Stimulated activated CD8-positive, alpha-beta memory T cell treated with anti-CD3 and anti-CD28 coated beads, Interleukin-4, amount 100 ng/mL, for 1 hour (primary cell): ENCODE measurements at places on chromosomes 7 and 10.

GRCh38 chr10:49356944-49357343 is 38.9 kb downstream of the DRGX start:
- no peak for DNase-seq

DNA sequence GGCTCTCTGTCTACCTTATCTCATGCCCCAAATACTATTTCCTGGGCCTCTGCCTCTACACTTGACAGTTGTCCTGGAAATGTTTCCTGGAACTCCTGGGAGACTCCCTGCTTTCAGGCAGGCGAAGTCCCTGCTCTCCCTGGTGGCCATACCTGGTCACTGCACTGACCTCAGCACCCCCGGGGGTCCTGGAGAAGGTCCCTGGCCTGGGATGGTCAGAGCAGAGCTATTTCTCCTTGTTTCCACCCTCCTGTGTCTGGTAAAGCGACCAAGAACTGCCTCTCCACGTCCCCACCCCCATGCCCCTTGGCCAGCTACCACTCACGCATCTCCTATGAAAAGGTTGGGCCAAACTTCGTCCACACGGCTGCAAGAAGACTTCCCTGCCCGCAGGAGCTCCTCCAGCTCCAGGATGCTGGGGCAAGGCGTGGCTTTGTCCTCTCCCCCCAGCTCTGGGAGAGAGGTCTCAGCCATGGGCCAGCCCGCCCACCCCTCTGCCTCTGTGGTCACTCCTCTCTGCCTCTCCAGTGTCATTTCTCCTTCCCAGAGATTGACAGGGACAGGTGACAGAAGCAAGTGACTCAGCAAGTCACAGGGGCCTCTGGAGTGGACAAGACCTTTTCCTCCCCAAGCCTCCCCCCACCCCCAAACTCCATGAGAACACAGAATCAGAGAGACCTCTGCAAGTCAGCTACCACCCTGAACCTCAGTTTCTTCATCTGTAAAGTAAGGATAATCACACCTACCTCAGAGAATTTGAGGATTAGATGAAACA is 2.6 kb upstream of the SAMD8 start:
- DNase-seq: no peak

DNA sequence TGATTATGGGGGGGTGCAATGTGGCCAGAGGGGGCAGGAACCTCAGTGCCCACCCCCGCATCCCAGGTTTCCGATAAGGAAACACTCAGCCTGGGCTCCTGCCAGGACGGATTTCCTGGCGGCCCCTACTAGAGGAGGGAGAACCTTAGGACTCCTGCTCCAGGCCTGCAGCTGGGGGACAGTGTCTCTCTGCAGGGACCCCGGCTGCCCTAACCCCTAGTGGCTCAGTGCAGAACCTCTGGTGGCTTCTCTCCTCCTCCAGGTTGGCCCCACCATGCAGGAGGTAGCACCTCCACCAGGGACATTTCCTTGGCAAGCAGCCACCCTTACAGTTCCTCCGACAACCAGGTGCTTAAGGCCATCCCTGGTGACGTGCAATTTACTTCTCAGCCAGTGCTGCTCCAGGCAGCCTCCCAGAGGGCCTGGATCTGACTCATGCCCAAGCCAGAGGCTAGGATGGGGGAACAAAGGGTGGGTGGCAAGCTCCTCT is 31.9 kb downstream of the SH2B2 start:
- DNase-seq: no peak

GRCh38 chr7:121544726-121545125 is 148.6 kb upstream of the FAM3C start:
- DNase-seq: no peak

DNA sequence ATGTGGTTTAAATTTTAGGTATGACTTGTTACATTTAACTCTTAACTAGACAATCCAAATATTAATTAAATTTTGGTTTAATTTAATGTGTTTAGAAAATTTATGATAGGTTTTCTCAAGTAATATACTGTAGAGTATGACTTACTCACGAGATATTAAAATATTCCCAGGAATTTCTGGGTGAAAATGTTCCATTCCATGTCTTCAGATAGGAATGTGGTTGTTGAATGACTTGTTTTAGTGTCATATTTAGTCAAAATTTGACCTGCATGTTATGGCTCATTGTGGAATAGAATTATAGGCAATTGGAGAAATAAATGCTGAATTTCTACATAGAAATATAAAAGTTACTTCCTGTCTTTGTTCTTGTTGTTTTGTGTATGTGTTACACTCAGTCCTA is 46.7 kb downstream of the SHOC2 start:
- no peak for DNase-seq

DNA sequence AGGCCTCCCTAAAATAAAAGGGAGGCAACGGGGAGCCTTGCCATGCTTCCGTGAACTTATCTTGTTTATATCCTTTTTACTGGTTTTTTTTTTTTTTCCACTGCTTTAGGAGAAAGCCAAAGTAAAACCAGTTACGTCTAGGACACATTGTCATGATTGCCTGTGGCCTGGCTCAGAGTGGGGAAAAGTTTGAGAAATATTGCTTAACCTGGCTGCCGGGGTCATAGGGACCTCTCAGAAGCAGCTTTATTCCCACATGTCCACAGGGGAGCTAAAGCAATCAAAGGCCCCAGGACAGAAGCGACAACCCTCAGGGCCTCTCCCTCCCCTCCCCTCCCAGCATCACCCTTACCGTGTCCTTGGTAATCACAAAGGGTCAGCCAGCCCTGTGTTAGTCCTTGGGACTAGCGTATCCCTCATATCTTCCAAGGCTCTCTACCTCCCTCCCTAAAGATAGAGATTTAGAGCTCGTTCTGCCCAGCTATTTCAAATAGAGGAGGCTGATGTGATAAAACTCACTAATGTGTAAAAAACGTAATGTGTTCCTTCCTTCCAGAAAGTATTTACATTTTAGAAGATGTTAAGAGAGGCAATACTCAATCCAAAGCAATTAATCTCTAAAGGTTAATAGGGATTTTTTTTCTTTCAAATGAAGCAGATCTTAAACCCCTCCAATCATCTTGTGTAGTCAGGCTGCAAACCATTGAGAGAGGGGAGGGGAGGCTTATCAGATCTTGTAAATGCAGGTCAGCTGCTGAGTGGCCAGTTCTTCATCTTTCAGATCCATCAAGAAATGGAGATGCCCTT is 64.8 kb upstream of the PRKAR2B start:
- no peak for DNase-seq

DNA sequence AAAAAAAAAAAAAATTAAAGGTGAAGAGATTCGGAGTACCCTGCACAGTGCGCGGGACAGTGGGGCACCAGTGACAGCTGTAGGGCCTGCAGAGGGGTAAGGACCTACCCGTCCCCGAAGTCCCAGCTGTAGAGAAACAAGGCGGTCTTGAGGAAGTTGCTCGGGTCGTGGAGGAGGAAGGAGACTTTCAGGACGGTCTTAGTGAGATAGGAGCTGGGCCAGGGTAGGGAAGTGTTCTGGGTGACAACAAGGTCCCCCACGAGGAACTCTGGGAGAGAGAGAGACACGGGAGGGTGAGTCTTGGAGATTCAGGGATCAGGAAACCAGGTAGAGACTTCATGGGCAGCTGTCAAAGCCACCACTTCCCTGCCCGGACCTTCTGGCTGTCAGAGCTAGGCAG is 9.7 kb downstream of the TMEM130 start:
- no peak for DNase-seq

DNA sequence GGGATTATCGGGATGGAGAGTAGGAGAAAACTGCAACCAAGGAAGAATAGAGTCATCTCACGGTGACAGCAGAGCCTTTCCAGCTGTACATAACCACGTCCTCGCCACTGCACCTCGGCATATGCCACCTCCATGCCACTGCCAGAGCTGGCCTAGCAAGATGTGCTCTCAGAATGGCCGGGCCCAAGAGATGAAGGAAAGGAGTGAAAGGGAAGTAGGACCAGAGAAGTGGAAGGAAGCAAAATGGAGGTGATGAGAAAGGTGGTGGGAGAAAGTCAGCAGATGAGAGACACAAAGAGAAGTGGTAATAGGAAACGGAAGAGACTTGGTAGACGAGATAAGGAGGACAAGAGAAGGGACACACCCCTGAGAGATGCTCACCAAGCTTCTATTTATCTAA is 8.0 kb upstream of the CALU start:
- no peak for DNase-seq

DNA sequence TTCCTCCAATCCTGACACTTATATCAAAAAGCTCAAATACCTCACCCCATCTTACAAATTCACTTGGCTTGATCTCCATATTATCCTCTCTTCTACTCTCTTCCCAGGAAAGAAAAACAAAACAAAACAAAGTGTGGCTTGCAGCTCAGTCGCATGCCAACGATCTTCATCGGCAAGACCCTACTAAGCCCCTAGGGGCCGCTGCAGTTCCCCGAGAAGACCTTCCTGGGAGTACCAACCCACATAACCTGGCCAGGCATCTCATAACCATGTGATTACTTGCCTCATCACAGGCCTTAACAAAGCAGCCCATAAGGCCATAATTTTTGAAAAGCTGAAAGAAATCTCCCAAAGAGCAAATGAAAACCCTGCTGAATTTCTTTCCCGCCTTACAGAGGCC is 103.7 kb downstream of the ZNF92 start:
- DNase-seq: no peak
